ENCODE measurements at places on chromosomes 5 and 9.

DNA sequence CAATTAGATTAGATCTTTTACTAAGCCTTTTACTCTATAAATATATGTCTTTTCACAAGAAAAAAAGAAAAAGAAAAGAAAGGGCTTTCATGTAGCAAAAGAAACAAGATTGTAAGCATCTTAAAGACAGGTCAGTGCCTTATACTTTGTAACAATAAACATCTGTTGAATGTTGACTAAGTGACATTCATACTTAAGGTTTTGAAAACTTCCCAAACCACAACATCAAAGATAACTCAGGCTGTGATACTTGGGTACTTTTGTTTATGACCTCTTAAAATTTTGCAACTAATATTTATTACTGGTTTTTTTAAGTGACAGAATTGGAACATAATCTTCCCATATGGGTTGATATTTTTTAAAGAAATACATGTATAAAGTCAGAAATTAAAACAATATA lies 7.4 kb downstream of the GRAMD2B start:
- no peak for DNase-seq

DNA sequence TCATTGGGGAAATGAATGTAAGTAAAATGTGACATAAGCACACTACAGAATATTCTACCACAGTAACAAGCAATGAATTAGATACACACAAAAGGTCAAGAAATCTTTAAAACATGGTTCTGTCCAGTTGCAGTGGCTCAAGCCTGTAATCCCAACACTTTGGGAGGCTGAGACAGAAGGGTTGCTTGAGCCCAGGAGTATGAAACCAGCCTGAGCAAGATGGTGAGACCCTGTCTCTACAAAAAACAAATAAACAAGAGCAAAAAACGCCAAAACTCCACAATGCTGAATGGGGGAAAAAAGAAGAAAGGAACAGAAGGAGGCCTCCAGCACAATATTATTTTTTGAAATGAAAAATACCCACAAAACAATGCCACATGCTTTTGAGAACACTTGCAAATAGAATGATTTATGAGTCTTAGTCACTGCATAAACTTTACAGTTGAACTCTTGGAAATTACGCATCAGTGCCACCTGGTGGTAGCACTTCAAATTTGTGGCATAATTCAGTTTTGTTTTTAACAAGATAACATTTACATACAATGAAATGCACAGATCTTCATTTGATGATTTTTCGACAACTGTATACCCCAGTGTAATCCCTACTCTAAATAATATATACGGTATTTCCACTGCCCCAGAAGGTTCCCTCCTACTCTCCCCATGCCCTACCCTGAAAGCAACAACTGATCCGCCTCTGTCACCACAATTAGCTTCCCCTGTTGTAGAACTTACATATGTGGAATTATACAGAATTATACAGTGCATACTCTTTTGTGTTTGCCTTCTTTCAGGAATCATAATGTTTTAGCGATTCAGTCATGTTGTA lies 14.4 kb upstream of the SPINK4 start:
- peak; percentile 36 for DNase-seq

- peak; percentile 31 for DNase-seq
Measured at GRCh38 chr9:117644133-117644931, 59.9 kb upstream of the TLR4 start.

- no peak for DNase-seq
Measured at GRCh38 chr5:322281-322941, 897 bp downstream of the AHRR start.

DNA sequence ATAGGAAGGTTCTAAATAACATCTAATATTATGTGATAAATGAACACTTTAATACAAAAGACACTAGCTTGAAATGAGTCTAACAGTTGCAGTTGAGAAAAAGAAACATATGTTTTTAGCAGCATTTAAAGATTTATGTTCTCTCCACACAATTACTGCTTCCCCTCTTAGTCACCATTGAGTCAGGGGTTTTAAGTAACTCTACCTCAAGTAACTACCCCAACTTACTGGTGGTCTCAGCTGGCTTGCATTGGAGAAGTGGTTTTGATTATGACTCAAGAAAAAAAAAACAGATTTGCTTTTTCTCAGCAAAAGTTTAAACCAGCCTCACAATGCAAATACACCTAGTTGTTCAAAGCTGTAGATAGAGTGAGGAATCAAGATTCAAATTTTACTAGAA lies 1216.5 kb upstream of the CDH9 start:
- DNase-seq = peak; percentile 17

DNA sequence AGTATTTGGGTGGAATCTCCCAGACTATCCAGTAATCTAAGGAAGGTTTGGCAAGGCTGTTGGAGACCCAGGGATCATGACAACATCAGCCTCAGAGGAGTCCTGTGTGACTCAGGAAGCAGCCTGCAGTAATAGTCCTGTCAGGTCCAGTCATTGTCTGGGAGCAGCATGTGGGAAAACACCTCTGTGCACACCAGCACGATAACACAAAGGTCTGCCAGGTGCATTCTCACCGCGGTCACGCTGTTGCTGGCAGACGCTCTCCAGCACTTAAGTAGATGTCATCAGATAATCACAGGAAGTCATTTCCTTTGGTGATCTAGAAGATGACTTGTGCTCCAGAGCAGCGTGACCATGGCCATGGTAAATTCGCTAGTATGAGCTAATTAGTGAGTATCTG lies 99.2 kb upstream of the IQGAP2 start:
- no peak for DNase-seq

DNA sequence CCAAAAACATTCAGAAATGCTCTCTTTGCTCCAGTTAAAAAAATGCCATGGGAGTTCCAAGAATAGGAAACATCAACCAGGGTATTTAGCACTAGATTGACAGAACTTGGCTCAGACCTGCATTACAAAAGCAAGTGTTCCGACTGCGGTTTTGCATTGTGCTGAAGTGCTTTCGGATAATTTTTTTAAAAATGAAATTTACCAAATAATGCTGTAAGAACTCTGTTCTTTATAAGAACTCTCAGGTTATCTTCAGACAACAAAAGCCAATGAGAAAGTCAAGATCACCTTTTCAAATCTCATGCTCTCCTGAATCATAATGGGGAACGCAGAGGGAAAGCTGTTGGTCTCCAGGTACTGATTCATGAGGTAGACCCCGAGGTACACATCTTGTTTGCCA lies 483 bp upstream of the PLPP6 start:
- no peak for DNase-seq

GRCh38 chr5:124670722-124671184 lies 75.7 kb downstream of the ZNF608 start:
- DNase-seq = peak; percentile 16

DNA sequence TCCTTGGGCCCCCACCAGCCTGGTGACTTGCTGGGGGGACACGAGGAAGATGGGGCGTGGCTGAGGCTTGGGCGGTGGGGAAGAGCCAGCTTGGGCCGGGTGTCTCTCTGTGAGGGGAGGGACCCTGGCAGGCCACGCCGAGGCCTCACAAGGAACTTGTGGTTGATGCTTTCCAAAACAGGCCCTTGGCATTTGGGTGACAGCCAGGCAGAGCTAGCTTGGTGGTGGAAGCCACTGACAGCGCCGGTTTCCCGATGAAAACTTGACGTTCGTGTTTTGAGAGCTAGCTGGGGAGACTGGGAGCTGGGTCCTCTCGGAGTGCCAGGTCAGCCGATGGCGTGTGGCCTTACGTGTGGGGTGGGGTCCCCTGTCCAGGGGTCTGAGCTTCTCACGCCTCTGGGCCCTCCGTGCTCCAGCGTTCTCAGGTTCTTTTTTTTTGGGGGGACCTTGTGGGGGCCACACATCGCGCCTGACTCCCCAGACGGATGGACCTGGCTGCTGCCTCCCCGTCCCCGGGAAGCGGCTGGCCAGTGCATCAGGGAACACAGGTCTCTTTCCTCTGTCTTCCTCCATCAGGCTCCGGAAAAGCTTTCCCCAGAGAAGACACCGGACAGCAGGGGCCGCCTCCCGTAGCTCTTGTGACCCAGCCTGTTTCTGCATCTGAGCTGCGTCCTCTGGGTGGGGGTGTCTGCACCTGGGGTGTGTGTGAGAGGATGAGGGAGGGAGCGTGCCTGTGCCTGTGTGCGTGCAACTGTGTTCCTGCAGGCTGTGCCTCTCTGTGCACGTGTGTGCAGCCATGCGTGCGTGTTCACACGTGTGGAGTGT lies 129.3 kb upstream of the LPCAT1 start:
- no peak for DNase-seq

DNA sequence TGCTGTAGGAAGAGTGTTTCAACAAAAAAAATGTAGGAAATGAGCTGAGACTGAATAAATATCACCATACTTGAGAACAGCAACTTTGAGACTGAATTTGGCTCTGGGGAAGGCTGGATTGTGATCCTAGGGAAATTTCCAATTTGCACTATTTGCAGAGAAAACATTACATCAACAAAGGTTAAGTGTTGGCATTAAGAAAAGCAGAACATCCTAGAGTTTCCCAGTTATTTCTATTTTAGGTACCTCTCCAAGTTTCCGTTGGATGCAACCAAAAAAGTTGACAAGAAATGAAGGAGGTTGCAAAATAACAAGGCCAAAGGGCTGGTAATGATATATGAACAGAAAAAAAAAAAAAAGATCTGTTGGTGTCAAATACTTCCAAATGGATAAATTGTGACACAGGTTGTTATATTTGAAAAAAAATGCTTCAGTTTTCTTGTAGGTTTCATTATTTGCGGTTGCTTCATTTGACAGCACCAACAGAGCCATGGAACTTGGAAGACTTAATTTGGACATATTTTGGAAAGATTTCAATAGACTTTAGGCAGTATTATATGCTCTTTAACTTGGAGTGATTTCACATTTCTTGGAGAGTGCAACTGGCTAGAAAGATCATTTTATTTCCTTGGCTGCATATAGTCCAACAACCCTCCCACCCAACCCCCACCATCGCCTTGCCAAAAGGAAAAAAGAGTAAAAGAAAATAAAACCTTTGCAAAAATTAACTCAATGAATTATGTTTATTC lies 230.8 kb downstream of the ZNF608 start:
- DNase-seq = no peak

GRCh38 chr9:92032891-92033290 lies 82.3 kb downstream of the SPTLC1 start:
- no peak for DNase-seq

GRCh38 chr9:5800969-5801738 lies 31.8 kb downstream of the ERMP1 start:
- DNase-seq = no peak

DNA sequence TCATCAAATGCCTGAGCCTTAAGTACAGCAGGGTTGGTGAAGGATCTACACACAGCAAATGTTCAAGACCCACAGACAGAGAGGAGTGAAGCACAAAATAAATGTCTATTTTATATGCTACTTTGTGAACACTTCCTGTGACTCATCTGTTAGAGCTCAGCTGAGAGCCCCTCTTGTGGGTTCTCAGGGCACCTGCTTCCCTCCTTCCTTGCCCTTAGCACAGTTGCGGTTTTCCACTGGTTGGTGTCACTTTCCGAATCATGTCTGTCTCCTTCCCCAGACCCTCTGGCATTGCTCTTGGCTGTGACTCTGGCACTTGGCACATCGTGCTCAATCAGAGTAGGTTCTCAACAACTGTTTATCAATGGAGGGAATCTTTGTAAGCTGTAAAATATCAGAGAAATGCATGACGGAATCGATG lies 128.5 kb upstream of the STC2 start:
- DNase-seq = no peak

- DNase-seq = no peak
Measured at GRCh38 chr5:14980698-14981097, 109.1 kb upstream of the ANKH start.

DNA sequence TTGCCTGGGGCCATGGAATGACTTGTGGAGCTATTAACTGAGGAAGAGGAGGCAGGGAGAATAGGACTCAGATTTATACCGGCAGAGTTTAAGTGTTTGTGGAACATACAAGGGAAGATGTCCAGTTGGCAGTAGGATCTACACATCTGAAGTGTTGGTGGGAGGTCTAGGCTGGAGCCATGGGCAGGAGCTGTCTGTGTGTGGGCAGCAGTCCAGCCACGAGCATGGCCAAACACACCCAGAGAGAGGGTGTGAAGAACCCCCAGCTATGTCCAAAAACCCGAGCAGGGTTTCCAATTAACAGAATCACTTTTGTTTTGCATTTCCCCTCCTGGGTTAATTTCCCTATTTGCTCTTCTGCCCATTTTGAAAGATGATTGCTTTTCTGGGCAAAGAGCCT lies 393.7 kb downstream of the CDK5RAP2 start:
- DNase-seq = no peak

DNA sequence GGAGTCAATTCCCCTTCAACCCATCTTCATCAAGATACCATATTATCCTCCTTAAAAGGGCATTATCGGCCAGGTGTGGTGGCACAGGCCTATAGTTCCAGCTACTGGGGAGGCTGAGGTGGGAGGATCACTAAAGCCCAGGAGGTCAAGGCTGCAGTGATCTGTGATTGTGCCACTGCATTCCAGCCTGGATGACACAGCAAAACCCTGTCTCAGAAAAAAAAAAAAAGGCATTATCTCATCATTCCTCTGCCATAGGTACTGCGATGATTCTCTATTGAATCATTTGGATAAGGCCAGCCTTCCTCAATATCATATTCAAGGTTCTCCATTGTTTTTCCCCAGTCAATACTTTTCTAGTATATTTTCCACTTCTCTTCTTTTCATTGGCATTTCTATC lies 39.2 kb upstream of the RAB3C start:
- DNase-seq = no peak

- DNase-seq = no peak
Measured at GRCh38 chr9:116668970-116669695, 18.0 kb upstream of the TRIM32 start.

- no peak for DNase-seq
Measured at GRCh38 chr5:177508837-177509236, 789 bp downstream of the DOK3 start.

DNA sequence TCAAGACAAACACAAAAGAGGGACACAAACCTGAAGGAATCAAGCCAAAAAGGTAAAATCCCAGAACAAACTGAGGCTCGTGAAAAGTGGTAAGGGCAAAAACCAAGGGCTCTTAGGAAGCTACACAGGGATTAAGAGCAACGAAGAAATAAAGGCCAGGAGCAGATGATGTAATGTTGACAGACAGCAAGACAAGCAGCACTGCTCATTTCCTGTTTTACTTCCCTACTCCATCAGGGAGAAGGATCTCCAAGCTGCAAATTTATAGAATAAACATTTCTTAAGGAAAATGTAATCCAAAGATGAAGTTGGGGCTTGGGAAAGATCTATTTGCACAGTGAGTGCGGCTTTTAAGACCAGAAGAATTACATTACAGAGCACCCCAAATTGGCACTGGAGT lies 182.3 kb upstream of the MAP1B start:
- no peak for DNase-seq

DNA sequence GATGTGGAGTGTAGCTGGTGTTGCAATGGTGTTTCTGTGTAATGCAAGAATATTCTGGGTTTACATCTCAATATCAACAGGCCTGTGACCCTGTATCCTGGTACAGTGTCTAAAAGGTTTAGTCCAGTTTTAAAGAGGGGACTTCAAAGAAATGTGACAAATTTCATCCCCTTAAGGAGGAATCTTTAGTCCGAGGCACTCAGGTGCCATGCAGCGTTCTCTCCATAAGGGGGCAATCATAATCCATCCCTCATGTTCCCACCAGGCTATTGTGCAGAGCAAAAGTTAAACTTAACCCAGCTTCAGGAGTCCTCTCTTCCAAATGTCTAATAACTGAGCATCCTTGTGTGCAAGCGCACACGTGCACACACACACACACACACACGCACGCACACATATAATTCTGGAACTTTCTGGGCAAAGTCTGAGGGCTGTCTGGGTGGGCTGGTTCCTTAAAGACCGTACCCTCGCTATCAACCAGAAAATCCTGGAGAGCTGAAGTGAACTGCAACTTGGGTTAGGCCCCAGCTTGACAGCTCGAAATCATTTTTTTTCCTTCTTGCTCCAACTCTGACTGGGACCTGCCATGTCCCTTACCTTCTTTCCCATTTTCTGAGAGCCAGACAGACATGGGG lies 46.0 kb downstream of the CRB2 start:
- no peak for DNase-seq

GRCh38 chr9:124537926-124538325 lies 30.7 kb upstream of the NR5A1 start:
- DNase-seq = no peak
